ENCODE measurements at places on chromosomes 5 and 9.

DNA sequence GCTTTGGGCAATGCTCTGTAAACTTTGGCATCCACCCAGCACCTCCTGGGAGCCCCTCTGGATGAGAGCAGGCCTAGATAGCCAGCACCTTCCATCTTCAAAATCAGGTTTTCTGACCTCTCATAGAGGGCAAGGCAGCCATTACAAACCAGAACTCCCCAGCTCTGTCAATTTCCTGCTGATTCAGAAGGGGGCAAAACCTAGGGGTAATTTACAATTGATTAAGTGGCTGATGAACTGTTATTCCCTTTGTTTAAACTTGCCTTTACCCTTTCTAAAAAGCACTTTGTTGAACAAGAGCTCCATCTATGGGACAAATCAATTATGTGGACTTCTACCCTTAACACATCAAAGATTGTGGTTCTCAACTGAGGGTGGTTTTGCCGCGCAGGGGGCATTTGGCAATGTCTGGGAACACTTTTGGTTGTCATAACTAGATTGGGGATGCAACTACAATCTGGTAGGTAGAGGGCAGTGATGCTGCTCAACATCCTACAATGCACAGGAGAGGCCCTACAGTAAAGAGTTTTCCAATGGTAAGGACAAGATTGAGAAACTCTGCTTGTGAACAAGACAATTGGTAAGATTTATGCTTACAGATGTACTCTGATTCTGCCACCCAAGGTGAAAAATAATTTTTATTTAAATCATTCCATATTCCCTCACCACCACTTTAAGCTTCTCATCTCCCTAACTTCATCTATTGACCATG lies 184.1 kb downstream of the MARCHF11 start:
- no peak for DNase-seq

GRCh38 chr9:110288503-110288902 lies 32.2 kb upstream of the TXN start:
- no peak for DNase-seq

- no peak for DNase-seq
Observed at GRCh38 chr5:115940080-115940810, 22.0 kb upstream of the LVRN start.

- DNase-seq = no peak
Observed at GRCh38 chr5:151427258-151427657, 20.1 kb upstream of the SLC36A1 start.

GRCh38 chr5:127645300-127645726 lies 3.6 kb upstream of the CTXN3 start:
- no peak for DNase-seq

- DNase-seq = no peak
Observed at GRCh38 chr9:111108946-111109345, 70.7 kb upstream of the LPAR1 start.

GRCh38 chr9:96875461-96876142 lies 21.3 kb upstream of the ZNF782 start:
- peak; percentile 64 for DNase-seq

- DNase-seq = no peak
Observed at GRCh38 chr5:106691701-106692100, 979.0 kb downstream of the EFNA5 start.

DNA sequence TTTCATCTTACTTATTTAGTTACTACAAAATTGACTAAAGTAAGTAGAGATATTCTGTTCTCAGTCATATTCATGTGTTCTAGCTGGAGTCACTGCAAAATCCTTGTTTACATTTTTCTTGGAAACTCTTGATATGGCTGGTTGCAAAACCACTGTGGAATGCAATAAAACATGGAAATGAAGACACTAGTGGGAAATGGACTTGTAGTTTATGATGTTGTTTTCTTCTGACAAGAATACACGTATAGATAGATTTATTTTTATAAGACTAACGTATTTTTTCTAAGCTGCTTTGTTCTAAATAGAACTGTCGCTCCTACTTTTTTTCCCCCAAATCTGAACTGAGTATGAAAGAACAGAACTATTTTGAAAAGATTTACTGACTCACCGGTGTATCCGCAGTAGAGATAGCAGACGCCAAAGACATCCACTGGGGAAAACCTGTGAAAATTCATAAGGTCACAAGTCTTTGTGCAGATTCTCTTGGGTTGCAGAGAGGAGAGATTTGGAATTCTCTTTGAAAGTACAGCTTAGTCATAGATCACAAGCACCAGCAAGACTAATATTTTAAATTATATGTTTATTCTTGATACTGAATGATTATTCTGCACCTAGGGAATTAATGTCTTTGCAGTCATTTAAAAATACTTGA lies 119.6 kb upstream of the TAF11L2 start:
- no peak for DNase-seq

All from activated CD4-positive, alpha-beta T cell treated with anti-CD3 and anti-CD28 coated beads, Interleukin-2, amount 10 ng/mL, durations not matched to agents 7 days and 5 days (primary cell).